Stimulated activated CD4-positive, alpha-beta T cell treated with anti-CD3 and anti-CD28 coated beads, Interleukin-1b, Interleukin-23, amount 100 ng/mL, for 24 hours (primary cell): ENCODE measurements at places on chromosomes 7 and 10.

GRCh38 chr7:28840592-28840995, 117.5 kb downstream of the TRIL start:
- DNase-seq = no peak

DNA sequence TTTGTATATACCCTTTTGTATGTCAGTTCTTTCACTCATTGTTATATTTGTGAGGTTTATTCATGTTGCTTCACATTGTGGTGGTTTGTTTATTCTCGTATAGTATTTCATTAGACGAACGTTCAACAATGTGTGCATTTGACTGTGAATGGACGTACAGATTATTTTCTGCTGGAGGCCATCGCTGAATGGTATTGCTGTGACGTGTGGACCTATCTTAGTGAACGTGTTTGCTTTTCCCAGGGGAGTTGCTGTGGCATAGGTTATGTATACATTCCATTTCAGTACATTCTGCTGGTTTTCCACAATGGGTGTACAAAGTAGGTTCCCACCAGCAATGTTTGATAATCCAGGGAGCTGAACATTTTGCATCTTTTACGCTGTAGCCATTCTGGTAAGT, 31.1 kb upstream of the PLEKHS1 start:
- DNase-seq = no peak

DNA sequence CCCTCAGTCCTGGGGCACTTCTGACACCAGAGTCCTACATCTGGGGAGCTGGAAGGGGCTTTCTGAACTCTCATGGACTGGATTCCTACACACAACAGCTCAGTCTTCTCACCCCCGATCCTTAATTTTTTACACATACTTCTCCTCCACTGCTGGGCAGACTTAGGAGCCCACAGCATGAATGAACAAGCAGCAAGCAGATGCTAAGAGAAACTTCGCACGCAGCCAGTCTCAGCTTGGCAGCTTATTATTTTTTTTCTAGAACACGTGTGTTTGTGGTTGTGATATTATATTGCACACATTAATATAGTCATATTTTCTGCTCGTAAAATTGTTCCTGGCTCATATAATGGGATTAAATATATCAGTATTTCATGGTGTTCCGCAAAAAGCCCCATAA, 50.9 kb upstream of the LOXL4 start:
- no peak for DNase-seq

DNA sequence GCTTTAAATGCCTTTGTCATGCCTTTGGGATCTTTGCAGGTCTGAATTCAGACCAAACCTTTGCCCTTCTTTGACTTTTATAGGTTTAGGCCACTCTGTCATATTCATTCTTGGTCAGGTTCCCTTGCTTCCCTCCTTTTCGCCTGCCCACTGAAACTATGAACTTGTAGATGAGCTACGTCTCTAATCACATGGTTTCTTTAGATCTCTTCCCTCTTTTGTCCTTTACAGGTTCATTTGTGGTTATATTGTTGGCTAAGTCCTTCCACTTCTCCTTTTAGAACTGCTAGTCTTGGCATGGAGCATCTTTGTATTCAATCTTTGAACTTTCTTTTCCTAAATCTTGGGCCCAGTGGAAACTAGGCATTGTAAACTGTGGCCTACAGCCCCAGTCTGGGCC, 104.0 kb upstream of the ZEB1 start:
- no peak for DNase-seq

- DNase-seq = no peak
These were observed 43.9 kb upstream of the ARHGAP12 start for GRCh38 chr10:31972519-31973041.

DNA sequence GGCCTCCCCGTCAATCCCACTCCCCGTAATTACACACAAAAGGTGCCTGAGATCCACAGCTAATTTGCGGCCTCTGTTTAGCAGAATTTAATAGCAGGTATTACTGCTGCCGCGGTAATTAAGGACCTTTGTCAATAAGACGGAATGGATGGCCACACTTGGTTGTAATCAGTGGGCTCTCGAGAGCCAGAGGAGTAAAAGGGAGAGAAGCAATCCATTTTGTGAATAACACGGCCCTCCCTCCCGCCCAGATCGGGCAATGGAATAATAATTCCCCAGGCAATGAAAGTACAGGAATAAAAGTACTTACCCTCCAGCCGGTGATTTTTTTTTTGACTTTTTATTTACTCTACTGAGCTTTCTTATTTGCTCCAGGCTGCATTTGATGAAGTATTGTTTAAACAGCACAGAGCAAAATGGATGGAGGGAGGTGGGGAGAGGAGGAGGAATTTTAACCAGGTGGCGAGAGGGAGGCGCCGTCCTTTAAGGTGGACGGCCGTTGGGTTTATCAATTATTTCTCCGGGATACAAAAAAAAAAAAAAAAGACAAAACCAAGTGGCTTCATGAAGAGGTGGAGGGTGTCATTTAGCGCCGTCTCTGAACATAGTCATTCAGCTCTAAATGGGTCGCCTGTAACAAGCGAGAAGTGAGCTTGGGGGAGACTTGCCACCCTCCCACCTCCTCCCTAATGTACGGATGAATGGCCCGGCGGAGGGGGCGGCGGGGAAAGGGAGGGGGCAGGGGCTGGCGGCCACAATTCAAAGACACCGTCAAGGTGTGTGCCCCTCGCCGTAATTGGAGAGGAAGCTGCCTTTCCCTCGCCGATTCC, 120.3 kb downstream of the BUB3 start:
- DNase-seq = no peak

GRCh38 chr10:69994262-69994661, 58.4 kb upstream of the MACROH2A2 start:
- no peak for DNase-seq

DNA sequence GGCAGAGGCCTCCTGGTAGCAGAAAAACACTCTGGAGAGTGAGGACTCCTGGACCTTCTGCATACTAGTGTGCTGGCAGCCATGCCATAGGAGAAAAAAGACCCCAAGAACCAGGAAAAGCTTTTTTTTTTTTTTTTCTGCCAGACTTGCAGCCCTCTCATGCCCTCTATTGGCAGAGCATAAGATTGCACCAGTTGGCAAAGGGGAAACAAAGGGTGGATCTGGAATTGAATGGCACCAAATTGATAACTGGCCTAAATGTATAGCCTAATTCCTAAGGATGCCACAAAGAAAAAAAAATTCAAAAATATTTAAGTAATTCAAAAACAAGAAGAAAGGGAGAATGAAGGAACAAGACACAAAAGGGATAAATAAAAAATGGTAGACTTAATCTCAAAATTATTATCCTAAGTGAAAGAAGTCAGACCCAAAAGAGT, 112.5 kb upstream of the GHITM start:
- no peak for DNase-seq

DNA sequence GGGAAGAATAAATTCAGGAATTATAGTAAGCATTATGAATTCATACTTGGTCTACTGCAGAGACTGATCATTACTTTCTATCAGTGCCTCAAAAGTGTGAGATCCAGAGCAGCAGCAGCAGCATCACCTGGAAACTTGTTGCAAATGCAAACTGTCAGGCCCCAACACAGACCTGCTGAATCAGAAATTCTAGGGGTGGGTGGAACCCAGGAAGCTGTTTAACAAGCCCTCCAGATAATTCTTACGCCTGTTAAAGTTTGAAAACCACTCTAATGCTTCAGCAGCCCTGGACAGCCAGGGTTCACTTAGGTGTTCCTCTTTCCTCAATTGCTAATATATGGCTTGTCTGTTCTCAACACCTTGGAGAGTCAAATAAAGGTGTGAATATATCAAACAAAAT, 19.5 kb downstream of the CACUL1 start:
- no peak for DNase-seq

DNA sequence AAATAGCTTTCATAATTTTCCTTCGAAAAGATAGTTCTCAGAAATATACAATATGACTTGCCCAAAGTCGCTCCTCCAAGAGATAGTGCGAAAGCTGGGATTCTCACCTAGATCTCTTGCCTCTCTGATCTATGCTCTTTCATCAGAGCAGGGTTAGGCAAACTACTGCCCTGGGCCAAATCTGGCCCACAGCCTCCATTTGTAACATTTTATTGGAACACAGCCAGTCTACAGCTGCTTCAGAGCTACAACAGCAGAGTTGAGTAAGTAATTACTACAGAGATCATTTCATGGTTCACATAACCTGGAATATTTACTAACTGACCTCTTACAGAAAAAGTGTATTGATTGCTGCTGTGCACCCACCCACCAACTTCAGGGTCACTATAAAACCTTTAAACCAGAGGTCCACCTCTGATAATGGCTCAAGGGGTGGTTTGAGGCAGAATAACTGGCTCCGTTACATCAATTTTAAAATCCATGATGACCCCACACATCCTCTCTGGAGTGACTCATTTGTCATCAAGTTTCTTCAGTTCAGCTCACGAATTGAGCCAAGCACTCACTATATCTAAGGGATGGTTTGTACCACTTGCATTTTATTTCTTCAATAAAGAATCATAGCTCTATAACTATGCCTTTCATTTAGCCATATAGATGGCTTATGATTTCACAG, 1019.0 kb downstream of the XPNPEP1 start:
- DNase-seq = no peak

- no peak for DNase-seq
These were observed 178.8 kb downstream of the TPK1 start for GRCh38 chr7:144656965-144657517.

- DNase-seq = no peak
These were observed 59.4 kb downstream of the PLPP4 start for GRCh38 chr10:120516426-120516825.

DNA sequence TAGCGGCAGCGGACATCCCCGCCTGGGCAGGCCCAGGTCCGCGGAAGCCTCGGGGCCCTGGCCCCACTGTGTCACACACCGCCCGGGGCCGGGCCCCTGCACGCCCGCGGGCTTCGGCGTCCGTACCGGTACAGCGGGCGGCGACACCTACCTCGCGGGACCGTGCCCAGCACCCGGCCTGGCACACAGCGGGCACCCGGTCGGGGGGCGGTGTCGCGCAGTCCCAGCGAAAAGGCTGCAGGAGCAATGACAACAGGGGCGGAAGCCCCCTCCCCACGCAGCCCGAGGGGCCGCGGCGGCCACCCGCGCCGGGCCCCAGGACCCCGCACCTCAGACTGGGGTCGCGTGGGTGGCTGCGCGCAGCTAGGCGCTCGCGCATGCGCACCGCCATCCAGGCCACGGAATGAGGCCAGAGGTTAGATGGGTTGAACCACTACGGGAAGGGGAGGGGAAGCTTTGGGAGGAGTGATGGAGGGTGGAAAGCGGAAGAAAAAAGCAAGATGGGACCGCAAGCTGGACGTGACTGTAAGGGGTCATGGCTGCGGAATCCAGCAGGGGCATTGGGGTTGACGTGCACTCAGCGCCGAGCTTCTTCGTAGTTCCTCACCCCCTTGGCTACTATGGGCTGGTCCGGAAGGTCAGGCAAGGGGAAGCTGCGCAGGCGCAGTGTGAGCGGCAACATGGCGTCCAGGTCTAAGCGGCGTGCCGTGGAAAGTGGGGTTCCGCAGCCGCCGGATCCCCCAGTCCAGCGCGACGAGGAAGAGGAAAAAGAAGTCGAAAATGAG, at the start of the genes BCCIP and UROS:
Gene BCCIP, plus strand, starts transcription at position 669 of the 785 bp plus-strand sequence. Its CDS starts 12 bp downstream, at position 681.
Gene UROS, minus strand, starts transcription at position 381 of the 785 bp plus-strand sequence. CDS start 6,759 bp downstream, outside the sequence.
- DNase-seq = peak; percentile 84

DNA sequence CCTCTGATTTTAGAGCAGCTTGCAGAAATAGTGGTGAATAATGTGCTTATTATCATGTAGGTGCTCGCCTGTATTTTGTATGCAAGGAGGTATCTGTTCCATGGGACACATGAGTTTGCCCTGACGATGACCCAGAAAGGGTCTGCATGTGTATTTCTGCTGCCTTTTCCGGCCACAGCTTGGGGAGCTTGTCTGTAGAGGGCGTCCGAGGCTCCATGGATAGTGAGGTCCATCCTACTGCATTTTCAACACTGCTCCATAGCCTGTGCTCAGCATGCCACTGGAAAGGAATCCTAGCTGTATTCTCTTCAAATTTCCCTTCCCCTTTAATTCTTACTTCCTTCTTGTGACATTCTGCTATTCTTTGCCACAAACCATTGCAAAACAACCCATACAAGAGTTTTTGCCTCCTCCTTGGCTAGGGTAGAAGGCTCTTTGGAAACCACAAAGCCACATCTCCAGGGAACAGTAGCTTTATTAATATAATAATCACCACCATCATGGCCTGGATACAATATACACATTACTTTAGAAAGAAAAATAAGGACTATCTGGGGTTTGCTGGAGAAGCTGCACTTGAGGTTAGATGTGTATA, 127.7 kb downstream of the DYNC1I1 start:
- DNase-seq = no peak

GRCh38 chr10:105538874-105539273, 897.8 kb downstream of the SORCS3 start:
- no peak for DNase-seq

GRCh38 chr7:138842111-138842510, 44.1 kb upstream of the ATP6V0A4 start:
- DNase-seq = no peak

DNA sequence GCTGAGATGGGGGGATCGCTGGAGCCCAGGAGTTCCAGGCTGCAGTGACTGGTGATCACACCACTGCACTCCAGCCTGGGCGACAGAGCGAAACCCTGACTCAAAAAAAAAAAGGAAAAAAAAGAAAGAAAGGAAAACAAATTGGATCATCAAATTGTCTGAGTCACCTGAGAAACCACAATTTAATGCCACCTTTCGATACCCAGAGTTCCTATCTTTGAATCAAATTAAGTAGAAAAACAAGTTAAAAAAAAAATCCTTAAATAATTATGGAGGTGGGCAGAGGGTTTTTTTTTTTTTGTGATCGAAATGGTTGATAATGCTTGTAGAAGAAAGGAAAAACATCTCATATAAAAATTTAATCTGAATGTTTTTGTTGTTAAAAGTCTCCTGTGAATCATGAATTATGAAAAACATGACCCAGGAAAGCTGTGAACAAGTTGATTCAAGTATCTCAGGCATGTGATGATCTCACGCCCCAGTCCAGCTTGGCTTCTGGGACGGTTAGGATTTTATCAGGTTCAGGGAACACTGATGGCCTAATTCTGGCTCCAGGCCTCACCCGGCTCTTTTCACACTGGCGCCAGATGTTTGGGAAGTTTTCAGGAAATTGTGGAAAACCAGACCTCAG, 25.3 kb upstream of the CUX1 start:
- no peak for DNase-seq

DNA sequence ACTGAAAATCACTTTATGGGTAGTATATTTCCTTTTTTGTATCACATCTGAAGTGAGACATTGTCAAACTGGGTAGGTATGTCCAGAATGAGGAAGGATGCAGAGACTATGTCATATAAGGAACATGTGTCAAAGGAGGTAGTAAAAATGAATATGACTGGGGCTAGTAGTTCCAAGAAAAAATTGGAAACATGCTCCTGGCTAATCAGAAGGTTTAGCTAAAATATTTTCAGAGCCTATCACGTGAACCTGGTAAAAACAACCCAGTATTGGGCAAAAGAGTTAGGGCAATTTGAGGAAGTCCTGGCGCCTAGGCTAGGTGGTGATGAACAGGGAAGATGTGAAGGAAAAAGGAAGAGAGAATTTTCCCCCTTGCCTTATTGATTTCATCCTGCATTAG, 26.4 kb downstream of the ENTPD1 start:
- no peak for DNase-seq

- no peak for DNase-seq
These were observed 14.9 kb upstream of the SP4 start for GRCh38 chr7:21412957-21413356.

DNA sequence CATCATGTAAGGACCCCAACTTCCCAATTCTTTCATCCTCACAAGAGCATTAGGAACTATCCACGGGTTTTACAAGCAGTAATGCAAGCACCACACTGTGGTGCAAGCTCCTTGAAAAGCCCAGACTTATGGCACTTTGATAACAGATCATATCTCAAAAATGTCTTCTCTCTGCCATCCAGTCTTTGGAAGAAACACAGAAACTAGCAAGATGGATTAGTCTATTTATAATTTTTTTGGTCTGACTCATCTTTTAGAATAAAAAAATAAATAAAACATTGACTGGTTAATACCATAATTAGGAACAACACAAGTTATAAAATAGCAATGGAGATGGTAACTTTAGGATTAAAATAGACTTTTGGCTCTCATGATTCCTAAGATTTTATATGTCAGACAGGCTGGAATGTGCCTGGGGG, 49.0 kb upstream of the CALD1 start:
- no peak for DNase-seq
